CD4-positive, alpha-beta T cell treated with Interleukin-6 for 4 hours (primary cell): ENCODE measurements at places on chromosomes 3 and 15.

GRCh38 chr3:135447483-135447882, 518.0 kb upstream of the PPP2R3A start:
- no peak for DNase-seq

DNA sequence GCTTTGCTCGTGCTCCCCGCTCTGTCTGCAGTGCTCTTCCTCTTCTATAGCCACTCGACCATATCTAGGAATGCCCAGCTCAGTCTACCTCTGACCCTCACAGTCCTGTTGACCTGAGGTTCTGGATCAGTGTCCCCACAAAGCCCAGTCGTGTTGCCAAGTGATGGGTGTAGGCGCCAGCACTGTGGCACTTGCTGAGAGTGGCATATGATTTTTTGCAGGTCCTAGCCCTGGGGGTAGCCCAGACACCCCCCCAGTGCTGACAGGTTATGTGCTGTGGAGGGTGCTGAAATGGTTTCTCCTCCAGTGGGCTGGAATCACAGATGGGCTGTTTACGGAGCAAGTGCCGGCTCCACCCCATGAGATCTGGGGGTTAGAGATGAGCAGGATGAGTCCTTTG, 32.5 kb downstream of the ACAD9 start:
- no peak for DNase-seq

DNA sequence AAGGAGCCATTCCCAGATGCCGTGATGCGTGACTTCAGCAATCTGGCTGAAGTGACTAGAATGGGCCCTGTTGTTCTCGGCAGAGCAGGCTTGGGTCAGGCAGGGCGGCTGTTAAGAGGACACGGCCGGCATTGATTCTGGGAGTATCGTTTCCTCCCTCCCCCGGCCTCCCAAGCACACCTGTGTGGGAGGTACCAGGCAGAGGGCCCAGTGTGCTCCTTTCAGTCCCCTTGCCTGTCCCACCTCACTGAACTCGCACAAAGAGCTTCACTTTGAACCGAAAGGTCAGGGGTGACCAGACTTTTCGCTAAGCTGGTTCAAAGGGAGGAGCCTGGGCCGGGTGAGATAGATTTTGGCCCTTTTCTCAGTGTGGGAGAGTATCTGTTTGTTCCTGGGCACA, 92.7 kb downstream of the CEMIP start:
- no peak for DNase-seq

DNA sequence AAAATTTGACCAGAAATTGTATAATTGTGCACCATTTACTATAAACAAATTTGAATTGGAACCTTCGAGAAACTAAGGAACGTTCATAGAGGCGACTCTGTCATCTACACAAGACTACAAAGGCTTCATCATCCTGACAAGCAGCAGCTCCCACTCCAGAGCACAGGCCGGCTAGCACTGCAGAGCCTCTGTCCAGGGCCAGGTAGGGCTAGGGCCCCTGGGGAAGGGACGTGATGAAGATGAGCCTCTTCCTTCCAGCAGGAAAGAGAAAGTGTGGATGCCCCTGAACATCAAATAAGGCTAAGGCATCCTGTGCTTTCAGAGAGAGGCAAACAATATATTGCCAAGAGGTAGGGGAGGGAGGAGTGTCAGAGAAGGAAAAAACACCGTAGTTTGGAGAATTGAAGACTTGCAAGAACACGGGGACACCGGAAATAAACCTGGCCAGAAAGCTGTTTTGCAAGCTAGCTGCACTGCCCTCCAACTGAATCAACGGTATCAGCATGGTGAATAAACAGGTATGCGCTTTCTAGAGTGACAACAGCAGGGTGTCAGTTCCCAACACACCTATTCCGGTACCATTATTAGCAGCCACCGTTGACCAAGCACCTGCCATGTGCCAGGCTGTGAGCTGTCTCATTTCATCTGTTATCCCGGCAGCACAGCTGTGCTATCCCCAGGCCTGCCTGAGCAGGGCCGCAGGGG, 12.4 kb downstream of the XXYLT1 start:
- DNase-seq, result peak; percentile 26

DNA sequence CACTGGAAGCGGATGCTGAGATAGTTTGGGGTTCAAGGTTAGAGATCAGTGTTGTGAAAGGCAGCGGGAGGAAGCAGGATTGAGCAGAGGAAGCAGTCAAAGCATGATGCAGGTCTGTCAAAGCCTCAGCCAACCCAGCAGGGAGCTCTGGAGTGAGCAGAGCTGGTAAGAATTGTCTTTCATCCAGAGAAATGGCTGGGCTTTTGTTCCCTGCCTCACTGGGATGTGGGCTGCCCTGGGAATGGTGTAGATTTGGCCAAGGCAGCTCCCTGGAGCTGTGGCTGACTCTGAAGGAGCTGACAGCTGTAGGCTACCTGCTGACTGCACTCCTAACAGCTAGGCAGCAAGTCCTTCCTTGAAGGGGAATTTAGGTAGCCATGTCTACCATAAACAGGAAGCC, 61.9 kb upstream of the STXBP5L start:
- no peak for DNase-seq

GRCh38 chr3:57538465-57538864, 5.7 kb downstream of the DNAH12 start:
- DNase-seq, result no peak

GRCh38 chr3:146178006-146178689, 17.2 kb upstream of the PLOD2 start:
- DNase-seq, result no peak

DNA sequence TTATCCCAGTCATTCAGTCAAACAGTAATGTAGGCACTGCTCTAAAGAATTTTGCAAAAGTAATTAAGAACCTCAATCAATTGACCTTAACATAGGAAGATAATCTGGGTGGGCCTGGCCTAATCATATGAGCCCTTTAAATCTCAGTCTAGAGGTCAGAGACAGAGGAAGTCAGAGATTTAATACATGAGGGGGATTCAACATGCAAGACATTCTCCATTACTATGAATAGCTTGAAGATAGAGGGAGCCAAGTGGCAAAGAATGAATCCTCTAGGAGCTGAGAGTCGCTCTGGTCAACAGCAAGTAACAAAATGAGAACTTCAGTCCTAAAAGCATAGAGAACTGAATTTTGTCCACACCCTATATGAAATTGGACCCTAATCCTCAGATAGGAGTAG, 39.0 kb upstream of the MBNL1 start:
- no peak for DNase-seq

GRCh38 chr3:38002940-38003339, 12.4 kb downstream of the VILL start:
- no peak for DNase-seq

DNA sequence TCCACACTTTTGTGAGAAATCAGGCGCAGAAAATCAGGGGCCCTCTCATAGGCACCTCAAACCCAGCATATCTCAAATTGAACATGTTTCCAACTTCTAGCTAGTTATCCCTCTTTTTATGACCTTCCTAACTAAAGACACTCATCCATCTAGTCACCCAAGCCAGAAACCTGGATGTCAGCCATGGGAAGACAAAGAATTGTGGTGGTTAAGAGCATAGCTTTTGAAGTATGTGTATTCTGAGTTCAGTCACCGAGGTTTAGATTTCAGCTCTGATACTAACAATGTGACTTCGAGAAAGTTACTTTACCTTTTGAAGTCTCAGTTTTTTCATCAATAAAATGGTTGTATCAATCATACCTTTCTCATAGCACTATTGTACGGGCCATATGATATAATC, 495.5 kb downstream of the NLGN1 start:
- no peak for DNase-seq

GRCh38 chr15:65303687-65304380, 643 bp upstream of the RNU5B-1 start:
- DNase-seq, result peak; percentile 22

DNA sequence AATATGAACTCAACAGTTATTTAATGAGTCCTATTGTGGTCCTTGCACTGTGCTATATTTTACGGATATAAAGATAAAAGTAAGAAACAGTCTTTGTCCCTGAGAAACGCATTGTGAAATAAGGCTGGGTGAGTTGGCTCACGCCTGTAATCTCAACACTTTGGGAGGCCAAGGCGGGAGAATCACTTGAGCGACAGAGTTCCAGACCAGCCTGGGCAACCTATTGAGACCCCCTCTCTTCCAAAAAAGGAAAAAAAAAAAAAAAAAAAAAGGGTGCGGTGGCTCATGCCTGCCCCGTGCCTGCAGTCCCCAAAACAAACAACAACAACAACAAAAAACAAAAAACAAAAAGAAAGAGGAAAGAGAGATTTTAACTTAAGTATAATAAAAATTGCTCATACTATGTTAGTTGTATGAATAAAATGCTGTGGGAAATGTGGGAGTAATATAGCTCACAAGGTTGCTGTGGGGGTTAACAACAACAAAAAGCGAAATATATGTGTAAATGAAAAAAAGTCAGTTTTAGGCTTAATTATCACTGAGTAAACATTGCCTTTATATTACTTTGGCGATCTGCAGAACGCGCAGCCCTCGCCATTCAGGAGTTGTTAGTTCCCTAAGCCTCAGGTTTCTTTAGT, 461 bp upstream of the FNDC3B start:
- DNase-seq, result no peak

DNA sequence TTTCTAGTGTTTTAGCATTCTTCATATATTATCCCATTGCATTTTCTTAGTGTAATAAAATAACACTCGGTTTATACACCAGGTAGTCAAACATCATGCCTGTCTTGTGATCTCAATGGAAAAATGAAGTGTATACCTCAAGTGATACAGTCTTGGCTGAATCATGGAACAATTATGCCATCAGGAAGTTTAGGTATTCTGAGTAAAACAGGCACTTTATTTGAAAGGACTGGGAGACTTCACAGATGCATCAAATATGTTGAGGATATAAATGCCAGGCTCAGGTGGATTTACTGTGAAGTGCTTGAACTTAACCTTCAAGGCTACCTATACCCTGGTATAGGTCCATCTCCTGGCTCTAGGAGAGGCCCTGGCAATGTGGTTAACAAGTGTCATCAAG, 8.5 kb downstream of the TGFBR2 start:
- DNase-seq, result no peak

GRCh38 chr3:84772841-84773240, 185.9 kb upstream of the CADM2 start:
- DNase-seq, result no peak

DNA sequence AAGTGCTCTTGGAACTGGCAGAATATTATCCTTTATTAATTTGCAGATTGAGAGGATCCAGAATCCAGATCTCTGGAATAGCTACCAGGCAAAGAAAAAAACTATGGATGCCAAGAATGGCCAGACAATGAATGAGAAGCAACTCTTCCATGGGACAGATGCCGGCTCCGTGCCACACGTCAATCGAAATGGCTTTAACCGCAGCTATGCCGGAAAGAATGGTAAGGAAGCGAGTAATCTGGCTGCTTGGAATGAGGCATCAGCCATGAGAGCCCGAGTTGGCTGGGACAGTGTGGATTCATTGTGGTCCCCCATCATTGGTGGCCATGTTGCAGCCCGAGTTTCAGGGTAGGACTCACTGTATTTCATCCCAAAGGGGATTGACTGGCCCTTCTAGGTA, 47.1 kb downstream of the PARP14 start:
- no peak for DNase-seq

- peak; percentile 47 for DNase-seq
Observed at GRCh38 chr15:60548101-60548500, 69.2 kb upstream of the ICE2 start.

- no peak for DNase-seq
Observed at GRCh38 chr15:73386886-73387506, 18.2 kb upstream of the HCN4 start.

DNA sequence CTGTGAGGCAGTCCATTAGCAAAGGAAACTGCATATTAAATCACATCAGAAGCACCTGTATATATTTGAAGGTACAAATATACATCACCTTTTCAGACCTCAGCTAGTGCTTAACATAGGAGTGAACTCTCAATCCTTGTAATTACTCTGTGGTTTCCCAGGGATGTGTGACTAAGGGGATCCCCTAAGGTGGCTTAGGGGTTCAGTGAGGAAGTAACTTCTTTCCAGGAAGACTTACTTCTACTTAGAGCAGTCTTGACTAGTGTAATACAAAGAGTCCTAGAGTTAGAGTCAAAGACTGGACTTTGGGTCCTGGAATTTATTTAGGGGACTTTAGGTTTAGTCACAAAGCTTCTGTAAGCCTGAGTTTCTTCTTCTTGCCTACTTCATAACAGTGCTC, 8.7 kb upstream of the SUMF1 start:
- DNase-seq, result no peak

DNA sequence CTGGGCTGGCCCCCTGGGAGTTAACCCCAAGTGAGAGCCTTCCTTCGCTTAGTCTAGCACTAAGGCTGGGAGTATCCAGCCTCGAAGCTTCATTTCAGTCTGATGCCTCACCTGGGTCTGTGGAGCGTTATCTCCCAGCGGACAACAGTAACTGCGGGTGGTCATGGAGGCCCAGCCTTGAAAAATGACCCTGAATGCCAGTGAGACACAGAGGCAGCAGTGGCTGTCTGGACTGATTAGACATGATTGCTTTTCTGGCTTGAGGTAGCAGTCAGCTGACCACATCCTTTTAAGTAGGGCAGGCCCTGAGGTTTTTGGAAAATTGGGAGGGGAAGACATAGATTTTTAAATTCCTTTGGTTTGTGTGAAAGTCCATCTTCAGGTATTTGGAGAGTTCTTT, 28.2 kb upstream of the TRIM59 start:
- no peak for DNase-seq

- no peak for DNase-seq
Observed at GRCh38 chr3:107308716-107309115, 68.5 kb upstream of the CCDC54 start.

- DNase-seq, result no peak
Observed at GRCh38 chr3:11631820-11632219, 11.9 kb downstream of the VGLL4 start.

DNA sequence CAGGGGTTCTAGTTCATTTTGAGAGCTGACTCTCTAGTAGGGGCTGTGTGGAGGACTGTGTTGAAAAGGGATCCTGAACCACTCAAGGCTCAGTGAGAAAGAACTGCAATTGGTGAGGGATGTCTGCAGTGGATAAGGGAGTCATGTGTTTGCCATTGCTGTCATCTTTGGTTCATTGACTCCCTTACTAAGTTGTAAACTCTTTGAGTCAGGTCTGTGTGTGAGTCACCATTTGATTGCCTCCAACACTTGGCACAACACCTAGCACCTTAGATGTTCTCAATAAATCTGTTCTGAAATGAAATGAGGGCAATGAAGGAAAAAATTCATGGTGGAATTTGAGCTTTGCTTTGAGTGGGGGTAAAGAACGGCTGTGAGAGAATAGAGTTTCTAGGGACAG, 51.7 kb downstream of the PLS1 start:
- no peak for DNase-seq

GRCh38 chr15:58074452-58074851, 8.9 kb upstream of the ALDH1A2 start:
- DNase-seq, result no peak

DNA sequence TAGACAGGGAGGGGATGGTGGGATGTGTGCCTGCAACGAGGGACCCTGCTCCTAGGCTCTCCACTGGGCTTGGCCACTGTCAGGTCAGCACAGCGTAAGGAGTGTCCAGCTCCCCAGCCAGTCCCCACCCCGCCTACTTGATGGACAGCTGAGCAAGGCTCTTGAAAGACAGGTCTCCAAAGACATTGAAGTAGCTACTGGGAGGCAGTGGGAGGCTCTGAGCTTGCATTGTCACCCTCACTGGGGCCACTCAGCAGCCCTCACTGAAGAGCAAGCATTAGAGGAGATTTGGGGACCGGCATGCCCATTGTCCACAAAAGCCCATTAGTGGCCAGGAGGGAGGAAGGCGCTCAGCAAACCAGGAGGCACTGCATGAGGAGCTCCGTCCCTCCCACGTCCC, 146.5 kb downstream of the MEGF11 start:
- no peak for DNase-seq
